NCI-H524 (cell line): ENCODE measurements at places on chromosomes 4 and X.
A peak's percentile ranks its signal among the peaks of the same experiment; 100 is the strongest.

DNA sequence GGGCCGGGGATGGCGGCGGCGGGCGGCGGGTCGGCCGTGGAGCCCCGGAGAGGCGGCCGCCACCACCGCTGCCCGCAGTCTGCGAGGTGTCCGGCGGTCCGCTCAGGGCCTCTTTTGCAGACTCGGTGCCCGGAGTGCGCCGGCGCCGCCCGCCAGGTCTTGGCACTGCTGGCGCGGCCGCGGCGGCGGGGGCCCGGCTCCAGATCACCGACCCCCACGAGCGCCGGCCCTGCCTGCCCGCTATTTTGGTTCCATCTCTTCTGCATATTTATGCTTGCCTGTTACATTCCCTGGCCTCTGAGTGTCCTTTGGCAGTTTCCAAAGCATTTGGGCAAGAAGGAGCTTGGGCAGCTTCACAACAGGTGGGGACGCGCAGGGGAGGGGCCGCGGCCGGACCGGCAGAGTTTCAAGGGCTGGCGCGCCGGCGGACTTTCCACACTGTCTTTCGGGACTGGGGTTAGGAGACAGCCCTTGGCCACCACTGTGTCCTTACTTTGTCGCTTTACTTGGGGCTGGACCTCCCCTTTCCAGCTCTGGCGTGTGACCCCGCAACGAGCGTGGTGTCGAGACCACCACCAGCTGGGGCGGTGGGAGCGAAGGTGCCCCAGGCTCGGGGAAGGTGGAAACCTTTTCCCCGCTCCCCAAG, 668 bp upstream of the TAPT1 start:
- DNase-seq = peak; percentile 30

- no peak for DNase-seq
Measured at GRCh38 chr4:127327491-127327890, 305.3 kb upstream of the INTU start.

DNA sequence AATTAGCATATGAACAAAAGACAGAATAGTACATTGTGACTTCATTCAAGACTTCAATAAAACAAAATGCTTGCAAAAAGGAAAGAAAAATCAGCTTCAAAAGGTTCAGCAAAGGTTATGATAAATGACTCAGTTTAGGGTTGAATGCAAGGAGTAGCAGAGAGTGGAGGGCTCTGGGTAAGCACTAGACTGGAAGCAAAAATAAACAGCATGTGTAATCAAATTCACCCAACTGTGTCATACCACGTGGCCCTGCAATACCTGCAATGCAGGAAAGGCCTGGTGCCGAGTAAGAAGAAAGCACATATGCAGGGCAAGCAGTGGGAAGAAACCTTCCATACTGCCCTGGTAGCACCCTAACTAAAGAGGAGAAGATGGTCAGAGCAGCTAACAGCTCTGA, 88.7 kb downstream of the ATP11C start:
- no peak for DNase-seq

DNA sequence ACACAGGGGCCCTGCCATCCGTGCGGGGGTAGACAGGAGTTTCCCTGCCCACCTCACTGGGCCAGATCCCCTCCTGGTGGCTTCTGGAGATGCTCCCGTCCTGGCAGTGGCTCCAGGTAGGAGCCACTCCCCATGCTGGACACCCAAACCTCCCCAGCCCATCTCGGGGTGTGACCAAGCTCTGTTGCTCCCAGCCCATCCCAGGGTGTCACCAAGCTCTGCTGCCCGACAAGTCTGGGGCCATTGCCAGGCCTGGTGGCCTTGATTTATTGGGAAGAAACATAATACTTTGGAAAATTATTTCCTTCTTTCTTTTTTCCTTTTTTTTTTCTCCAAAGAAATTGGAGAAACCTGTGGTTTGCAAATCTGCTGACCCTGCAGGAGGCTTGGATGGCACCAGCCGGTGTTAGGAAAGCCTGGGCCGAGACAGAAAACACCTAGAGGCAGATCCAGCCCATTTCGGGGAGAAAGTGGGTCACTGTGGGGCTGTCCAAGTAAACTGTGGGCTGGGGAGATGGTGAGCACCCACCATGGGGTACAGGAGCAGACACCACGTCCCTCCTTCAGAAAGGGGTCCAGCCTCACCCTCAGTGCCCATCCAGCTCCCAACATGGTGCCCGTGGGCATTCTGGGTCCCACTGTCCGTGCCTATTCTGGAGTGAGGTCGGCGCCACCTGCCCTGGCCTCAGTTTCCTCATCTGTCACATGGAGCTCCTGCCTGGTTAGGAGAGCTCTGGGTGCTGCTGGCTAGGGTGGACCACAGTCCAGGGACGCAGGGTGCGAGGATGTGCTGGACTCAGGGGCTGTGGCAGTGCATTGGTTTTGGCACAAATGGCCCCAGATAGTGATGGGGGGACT, 59.4 kb upstream of the ADRA2C start:
- DNase-seq = no peak

DNA sequence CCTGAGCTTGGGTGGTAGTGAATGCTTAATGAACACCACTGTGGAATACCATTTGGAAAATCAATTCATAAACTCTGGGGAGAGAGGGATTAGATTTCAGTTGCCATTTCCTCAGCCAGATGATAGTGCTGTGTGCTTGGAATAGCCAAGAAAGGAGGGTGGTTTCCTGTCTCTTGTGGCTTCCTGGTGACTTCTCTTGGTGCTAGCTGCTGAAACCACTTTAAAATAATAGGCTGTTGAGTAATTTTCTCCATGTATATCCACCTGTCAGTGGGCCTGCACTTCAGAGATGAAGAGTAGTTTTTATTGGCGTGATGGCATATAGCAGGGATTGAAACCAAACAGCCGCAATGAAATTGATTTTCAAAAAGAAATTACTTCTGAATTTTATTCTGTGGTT, 11.8 kb downstream of the EDA start:
- no peak for DNase-seq

- DNase-seq = no peak
Measured at GRCh38 chrX:86002076-86002896, 45.1 kb downstream of the CHM start.

- DNase-seq = no peak
Measured at GRCh38 chrX:139508099-139508498, 22.4 kb upstream of the F9 start.

DNA sequence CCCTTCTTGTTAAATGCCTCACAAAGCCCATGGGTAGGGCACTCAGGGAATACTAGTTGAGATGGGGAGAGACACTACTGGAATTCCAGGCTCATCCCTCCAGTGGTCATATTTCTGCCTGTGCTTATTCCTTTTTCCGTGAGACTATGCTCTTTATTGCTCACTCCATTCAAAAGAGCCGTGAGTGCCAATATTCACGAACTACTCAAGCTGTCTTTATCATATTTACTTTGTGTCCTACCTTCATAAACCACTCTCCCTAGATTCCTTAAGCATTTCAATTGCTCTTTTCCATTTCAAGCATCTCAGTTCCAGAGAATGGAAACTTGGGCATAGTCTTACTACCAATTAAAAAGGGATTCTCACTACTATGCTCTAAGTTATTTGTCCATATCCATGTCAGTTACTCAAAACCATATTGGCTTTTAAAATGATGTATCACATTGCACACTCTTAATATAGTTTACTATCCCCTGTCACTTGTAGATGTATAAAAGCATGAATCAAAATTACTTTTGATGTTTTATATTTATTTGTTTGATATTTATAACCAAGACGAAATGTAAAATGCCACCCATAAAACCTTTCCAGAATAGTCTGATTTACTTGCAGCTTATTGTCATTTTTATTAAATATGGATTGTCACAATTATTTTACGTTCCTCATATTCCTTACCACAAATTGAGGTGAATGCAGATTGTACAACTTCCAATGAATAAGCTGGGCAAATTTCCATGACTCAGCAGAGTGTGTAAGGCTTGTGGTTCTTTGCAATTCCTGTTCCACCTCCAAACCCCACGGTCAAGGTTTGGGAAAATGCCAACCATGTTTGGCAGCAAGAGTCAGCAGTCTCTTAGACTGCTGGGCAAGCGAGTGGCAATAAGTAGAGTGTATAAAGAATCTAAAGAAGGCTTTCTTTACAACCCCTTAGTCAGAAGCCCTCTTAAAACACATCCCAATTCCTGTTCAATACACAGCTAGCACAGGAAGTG, 24.4 kb downstream of the ENOX2 start:
- no peak for DNase-seq

DNA sequence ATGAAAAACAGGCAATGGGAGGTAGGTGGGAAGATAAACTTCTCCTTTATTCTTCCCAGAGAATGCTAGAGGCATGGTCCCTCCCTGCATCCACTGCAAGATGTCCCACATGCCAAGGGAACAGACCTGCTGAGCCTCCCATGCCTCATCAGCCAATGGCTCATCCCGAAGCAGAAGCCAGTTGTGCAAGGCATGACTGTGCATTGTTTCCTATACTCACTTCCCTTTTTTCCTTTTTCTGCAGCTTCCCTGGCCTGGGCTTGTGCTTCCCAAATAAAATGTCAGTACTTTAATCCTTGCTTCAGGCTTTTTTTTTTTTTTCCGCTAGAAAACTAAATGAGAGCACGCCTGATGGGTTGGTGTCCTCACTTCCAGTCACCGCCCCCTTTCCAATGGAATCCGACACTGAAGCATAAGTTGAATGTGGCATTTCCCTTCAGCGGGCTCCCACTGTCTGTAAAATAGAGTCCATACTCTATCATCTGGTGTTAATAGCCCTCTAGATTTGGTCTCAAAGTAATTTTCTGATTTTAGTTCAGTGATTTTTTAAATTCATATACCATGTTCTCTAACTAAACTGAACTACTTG, 239.0 kb upstream of the JADE1 start:
- DNase-seq = no peak
